ENCODE measurements at places on chromosomes 7 and 10.

DNA sequence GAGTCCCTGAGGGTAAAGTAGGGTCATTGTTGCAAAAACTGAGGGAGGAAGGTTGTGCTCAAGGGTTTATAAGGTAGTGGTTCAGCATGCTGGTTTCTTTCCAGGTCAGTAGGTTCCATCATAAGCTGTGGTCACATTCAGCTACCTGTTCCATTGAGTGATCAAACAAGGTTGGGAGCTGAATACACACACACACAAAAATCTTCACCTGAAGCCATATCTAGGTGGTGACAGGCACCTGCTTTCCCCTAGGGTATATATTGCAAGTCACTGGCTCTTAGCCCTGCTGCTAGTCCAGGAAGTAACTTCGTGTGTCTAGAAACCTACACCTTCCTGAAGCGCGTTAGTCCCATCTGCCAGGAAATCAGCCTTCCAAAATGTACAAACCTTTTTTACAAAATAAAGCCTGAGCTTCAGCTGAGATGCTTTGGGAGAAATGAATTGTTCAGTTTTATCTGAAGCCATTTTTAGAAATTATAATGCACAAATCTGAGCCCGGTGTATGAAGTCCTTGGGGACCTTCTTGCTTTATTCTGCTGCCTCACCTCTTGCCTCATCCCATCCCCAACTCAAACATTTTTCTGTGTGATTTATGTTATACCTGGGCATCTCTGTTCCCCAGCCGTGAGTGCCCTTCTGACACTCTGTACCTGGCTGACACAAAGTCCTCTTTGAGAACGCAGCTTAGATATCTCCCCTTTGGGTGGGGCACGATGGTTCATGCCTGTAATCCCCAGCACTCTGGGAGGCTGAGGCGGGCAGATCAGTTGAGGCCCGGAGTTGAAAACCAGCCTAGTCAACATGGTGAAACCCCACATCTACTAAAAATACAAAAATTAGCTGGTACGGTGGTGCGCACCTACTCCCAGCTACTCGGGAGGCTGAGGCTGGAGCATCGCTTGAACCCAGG lies 10.6 kb upstream of the LAMTOR4 start:
- DNase-seq: no peak

DNA sequence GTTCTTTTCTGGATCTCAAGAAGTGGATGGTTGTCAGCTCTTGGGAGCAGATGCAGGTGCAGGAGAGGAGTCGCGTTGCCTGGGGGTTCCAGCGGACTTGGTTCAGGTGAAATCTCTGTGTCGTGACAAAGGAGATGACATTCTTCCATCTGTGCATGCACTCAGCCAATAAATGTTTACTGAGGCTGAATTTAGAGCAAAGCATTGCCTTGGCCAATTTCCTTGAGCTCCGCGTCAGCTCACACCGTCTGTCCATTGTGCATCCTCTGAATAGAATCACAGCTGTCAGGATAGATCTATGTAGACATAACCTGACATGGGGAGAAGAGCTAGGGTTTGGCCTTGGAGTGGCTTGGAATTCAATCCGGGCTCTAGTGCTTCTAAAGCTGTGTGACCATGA lies 343.7 kb downstream of the GLRX3 start:
- DNase-seq: no peak

DNA sequence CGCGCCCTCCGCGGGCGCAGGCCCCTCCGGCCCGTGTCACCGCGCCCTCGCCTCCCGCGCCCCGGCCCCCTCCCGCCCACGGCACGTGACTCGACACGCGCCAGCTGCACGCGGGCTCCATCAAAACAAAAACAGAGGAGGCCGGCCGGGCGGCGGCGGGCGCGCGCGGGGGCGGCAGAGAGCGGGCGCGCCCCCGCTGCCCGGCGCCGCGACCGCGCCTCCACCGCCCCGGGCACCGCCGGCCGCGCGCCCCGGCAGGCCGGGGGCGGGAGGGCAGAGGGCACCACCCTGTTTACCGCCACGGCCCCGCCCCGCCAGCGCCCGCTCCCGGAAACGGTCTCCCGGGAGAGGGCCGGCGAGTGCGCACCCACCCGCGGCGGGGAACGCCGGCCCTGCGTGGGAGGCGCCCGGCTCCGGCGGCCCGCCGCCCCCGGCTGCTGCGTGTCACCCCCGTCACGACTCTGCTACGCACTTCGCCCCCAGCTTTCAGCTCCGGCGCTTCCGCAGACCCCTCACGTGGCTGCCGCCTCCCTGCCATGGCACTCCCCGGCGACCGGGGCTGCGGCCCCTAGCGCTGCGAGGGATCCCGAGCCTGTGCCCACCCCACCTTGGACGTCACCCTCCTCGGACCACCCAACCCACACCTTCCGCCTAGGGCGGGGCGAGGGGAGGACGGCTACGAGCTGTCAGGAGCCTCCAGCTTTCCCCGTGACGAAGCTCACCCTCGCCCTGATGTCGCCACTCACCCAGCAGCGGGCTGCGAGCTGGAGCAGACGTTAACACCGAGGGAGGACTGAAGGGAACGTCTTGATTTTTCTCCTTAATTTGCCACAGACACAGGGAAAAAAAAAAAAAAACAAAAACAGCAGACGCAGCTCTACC lies 221.6 kb upstream of the MKLN1 start:
- no peak for DNase-seq

GRCh38 chr10:116124777-116125176 lies 148.2 kb downstream of the GFRA1 start:
- no peak for DNase-seq

DNA sequence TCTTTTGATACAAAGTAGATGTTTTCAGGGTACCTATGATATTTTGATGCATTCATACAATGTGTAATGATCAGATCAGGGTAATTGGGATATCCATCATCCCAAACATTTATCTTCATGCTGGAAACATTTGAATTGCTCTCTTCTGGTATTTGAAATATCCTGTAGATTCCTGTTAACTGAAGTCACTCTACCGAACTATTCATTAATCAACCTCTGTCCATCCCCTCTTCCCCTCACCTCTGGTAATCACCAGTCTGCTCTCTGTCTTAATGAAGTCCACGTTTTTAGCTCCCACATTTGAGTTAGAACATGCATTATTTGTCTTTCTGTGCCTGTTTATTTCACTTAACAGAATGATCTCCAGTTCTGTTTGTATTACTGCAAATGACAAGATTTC lies 11.3 kb downstream of the MTG1 start:
- no peak for DNase-seq

DNA sequence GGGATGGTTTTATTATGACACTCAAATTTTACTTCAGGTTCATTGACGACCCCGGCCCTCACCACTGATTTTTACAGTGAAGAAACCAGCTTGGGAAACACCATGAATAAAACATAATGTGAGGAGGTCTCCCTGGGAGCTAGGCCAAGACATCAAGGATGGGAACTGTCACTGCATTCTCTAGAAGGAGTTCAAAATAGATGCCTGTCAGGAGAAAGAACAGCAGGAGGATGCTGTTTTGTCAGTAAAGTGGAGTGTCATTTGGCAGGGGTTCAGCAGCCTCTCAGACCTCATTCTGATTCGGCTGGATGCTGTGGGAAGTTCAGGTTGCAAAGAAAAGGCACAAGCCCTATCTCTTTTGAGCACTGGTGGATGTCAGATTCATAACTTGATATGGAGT lies 360.3 kb upstream of the C7orf33 start:
- no peak for DNase-seq

- no peak for DNase-seq
Observed at GRCh38 chr10:29709484-29710002, 74.8 kb upstream of the SVIL start.

DNA sequence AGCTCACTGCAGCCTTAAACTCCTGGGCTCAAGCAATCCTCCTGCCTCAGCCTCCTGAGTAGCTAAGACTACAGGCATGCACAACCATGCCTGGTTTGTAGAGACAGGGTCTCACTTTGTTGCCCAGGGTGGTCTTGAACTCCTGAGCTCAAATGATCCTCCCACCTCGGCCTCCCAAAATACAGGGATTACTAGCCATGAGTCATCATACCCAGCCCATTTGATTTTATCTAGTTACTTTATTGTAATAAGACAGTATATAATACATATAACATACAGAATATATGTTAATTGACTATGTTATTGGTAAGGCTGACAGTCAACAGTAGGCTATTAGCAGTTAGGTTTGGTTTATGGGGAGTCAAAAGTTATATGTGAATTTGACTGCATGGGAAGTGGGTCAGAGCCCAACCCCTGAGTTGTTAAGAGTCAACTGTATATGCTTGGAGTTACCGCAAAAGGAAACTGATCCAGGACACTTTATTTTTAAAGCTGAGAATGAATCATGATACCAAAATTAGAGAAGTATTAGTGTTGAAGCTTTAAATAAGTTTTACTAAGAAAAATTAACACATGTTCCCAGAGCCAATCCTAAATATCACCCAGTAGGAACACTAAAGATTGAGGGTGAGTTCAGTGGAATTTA lies 20.7 kb upstream of the KMT2E start:
- DNase-seq: no peak

GRCh38 chr7:105656922-105657521 lies 75.7 kb upstream of the EFCAB10 start:
- DNase-seq: no peak

- DNase-seq: no peak
Observed at GRCh38 chr10:12337453-12338372, 11.6 kb upstream of the CAMK1D start.

GRCh38 chr10:69866246-69866687 lies 64.6 kb downstream of the COL13A1 start:
- no peak for DNase-seq

DNA sequence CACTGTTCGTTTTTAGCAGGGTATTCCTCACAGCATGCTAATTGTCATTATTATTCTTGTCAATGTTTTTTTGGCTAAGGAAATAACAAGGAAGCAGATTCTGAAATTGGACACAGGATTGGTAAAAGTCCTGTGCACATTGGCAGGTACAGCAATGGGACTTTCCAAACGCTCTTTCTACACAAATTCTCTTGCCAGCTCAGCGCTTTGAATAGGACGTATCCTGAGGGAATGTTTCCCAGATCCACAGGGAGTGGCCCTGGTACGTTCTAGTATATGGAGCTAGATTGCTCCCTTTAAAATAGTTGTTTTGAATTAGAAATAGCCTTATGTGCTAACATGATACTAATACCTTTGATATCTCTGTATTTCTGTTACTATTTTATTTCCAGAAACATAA lies 82.8 kb upstream of the GRB10 start:
- no peak for DNase-seq

DNA sequence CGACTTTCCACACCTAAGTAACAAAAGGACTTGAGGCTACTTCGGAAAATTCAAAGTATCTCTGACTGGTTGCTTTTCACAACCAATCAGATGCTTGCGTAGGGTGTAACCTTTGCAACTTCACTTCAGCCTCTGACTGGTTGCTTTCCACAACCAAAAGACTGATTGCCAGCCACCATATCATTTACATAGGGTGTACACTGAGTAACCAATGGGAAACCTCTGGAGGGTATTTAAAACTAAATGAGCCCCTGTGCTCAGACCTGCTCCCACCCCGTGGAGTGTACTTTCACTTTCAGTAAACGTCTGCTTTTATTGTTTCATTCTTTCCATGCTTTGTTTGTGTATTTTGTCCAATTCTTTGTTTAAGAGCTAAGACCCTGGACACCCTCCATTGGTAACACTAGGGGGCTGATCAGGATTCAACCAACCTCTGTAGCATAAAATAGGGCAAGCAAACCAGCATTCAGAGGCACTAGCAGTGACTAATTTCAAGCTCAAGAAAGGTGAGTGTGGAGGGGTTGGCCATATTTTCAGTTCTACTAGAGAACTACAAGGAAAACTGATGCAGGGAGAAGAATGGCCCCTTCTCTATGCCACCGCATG lies 390.8 kb downstream of the POM121L12 start:
- DNase-seq: no peak

DNA sequence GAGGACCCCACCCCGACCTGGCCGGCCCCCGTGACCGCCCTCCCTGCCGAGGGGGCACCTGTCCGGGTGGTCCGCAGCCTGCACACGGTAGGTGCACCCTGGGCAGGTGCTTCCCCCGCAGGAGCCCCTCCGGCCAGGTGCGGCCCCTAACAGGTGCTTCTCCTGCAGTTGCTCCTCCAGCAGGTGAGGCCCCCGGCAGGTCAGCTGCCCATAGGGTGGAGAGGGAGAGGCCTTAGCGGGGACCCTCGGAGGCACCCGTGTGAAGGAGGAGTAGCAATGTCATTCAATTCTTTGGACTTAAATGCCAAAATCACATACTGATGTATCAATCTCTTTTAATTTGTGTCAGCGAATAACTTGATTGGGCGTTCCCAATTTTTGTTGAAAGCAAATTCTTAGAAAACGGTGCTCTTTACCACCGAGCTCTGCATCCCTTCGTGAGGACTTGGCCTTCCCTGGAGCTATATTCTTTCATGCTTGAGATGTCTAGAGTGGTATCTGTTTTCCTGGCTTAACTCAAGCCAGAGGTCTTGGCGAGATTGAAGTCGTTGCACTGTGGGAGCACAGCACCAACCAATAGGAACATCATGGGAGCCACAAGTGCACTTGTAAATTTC lies 738 bp upstream of the NCAPG2 start:
- DNase-seq: no peak

GRCh38 chr10:558364-558763 lies 131.1 kb downstream of the DIP2C start:
- no peak for DNase-seq

DNA sequence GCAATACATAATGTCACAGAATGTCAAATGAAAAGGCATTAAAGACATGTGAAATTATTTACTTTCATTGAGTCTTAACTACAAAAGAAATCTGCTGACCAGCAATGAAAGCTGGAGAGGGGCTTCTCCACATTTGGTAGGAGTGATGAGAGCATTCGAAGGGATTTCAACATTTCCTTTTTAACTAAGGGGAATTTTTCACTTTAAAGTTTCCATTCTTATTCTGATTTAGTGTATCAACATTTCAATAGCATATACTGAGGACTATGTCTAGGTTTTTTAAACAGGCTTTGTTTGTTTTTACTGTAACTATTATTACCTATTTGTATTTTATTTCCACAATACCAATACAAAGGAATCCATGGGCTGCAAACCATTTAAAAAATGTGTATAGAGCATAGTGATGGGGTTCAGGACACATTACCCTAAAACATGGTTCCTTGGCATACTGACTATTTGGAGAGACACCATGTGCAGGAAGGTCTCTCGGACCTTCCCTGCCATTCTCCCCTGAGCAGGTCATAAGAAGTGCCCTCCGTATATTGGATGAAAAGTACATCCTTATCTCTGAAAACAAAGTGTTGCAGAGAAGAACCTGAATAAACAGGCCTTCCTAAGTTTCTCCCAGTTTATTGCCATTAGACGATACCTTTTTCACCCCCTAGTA lies 278.7 kb downstream of the DOCK4 start:
- DNase-seq: no peak

DNA sequence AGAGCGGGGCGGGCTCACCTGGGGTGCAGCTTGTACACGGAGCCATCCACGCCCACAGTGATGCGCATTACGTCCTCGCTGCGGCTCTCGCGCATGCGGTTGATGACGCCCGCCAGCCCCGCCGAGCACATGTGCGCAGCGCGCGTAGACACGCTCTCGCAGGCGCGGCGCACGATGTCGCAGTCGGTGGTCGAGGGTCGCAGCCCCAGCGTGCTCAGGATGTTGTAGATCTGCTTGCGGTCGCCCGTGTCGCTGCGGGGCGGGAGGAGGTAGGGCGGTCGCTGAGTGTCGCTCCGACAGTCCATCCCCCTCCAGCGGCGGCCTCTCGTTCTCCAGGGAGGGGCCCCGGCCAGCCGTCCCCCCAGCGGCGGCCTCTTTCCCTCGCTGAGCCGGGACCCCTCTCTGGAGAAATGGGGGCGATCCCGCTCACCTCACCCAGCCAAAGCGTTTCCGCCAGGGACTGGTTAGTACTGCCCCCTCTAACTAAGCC lies 4.4 kb upstream of the MYL7 start:
- DNase-seq: no peak

GRCh38 chr7:81573128-81573527 lies 196.7 kb downstream of the HGF start:
- no peak for DNase-seq

- DNase-seq: no peak
Observed at GRCh38 chr7:39145935-39146334, 168.2 kb downstream of the POU6F2 start.

All from AG09309 (cell line).